ENCODE measurements at places on chromosomes 3 and 15.

GRCh38 chr3:108713816-108714215 lies 43.4 kb downstream of the RETNLB start:
- no peak for DNase-seq

- DNase-seq, result peak; percentile 33
Observed at GRCh38 chr3:158106766-158107471, 699 bp upstream of the SHOX2 start.

- no peak for DNase-seq
Observed at GRCh38 chr15:32041294-32041693, 11.0 kb downstream of the CHRNA7 start.

GRCh38 chr3:71227270-71227661 lies 356.3 kb downstream of the FOXP1 start:
- DNase-seq, result peak; percentile 10

GRCh38 chr3:66098436-66098835 lies 59.7 kb upstream of the MAGI1 start:
- peak; percentile 73 for DNase-seq

- peak; percentile 92 for DNase-seq
Observed at GRCh38 chr15:93173369-93173768, 84.4 kb upstream of the RGMA start.

- DNase-seq, result peak; percentile 99
Observed at GRCh38 chr3:116005404-116005803, 382.1 kb downstream of the GAP43 start.

DNA sequence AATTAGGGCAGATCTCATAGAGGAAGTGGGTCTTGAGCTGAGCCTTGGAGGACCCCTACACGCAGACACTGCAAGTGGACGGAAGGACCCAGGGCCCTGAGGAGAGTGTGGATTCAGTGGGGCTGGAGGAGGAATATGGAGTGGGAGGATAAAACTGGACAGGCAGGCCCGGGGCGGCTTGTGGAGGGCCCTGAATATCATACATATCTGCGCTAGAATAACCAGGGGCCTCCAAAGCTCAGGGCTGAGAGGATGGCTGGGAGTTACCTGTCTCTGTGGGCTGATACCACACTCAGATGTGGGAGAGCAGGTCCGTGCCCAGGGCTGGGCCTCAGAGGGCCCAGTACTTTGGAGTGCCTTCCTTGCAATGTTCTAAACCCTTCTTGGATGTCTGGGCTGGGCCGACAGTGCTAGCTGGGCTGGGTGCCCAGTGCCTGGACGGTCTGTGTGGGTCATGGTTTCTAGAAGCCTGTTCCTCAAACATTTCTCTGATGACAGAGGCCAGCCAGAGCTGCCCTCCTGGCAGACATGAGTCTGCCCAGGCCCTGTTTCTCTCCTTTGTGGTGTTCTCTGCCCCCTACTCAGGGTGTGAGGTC lies 29.6 kb downstream of the CHRD start:
- DNase-seq, result no peak

DNA sequence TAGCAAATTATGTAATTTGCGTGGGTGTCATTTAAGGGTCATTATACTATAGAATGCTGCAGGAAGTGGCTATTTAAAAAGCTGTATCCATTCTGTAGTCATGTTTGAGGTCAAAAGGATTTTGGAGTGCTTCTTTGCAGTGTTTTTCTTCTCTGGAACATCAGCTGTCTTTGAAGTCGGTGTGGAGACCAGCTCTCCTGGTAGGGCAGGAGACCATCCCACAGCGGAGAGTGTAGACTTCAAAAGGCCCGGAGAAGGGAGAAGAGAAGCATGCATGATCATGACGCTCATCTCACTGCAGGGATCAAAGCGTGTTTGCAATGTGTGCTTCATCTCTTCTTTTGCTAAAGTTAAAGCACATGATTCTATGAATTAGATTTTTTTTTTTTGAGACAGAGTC lies 19.9 kb downstream of the PXK start:
- no peak for DNase-seq

DNA sequence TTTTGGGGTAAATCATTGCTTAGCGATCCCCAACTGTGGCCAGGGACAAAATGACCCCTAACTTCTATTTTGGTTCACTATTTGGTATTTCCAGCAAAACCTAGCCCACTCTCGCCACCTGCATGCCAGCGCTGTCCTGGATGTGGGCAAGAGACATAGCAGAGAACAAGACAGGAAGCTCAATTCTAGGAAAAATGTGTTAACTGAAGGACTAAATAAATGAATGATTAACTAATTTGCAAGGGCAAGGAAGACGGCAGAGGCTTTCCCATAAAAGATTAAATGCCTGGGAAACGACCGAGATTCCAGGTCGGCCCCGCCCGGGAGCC lies 408 bp downstream of the NICN1 start:
- no peak for DNase-seq

DNA sequence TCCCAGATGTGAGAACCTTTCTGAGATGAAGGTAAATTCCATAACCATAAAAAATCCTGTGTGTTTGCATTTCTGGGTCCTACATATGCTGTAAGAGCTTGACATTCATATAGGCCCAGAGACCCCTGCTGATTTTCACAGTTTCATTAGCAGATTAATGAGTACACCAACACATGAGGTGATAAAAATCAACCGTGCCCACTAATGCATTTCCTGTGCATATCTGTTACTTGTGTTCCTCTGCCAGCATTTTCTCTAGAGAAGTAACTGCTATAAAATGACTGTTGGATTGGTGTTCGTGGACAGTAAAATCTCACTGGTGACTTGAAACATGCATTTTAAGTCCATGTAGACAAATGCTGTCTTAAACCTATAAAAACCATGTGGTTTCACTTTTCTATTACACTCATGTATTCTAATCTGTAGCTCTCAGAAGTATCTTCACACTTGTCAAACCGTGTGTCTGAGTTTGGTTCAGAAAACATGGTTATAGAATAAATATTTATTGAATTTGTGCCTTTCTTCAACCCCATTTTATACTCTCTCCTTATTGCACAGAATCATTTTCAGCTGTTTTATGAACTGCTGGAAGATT lies 14.6 kb downstream of the MAP2K5 start:
- no peak for DNase-seq

GRCh38 chr3:27574438-27574795 lies 90.2 kb upstream of the SLC4A7 start:
- DNase-seq, result no peak

- no peak for DNase-seq
Observed at GRCh38 chr3:119547227-119547626, 12.2 kb downstream of the CD80 start.

GRCh38 chr3:72678380-72678779 lies 169.9 kb downstream of the SHQ1 start:
- no peak for DNase-seq

GRCh38 chr15:40743921-40744814 lies 10.9 kb downstream of the RMDN3 start:
- peak; percentile 72 for DNase-seq

- no peak for DNase-seq
Observed at GRCh38 chr3:51798411-51798963, 19.4 kb upstream of the IQCF6 start.

- no peak for DNase-seq
Observed at GRCh38 chr3:38250198-38250597, 15.4 kb upstream of the SLC22A13 start.

- DNase-seq, result no peak
Observed at GRCh38 chr3:29426302-29427226, 145.7 kb downstream of the RBMS3 start.

DNA sequence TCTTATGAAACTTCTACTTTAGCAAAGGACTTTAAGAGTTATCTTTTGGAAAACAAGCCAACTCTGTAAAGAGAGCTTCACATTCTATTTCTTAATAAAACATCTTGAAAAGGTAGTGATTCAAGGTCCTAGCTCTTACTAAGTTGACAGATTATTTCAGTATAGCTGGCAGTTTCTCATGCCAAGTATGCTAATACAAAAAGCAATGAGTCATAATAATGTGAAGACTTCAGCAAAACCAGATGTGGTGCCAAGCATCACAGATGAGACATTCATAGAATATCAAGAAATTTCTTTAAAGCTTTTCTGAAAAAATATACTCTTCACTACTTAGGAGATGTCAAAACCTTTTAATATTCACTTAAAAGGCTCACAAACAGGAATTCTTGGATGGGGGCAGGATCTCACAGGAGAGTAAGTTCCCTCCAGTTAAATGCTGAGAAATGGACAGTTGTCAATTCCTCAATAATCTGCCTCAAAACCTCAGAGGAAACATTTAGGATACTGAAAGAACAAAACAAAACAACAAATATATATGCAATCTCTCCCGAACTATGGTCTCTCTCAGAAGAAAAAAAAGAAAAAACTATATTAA lies 45.6 kb downstream of the DCBLD2 start:
- peak; percentile 94 for DNase-seq

DNA sequence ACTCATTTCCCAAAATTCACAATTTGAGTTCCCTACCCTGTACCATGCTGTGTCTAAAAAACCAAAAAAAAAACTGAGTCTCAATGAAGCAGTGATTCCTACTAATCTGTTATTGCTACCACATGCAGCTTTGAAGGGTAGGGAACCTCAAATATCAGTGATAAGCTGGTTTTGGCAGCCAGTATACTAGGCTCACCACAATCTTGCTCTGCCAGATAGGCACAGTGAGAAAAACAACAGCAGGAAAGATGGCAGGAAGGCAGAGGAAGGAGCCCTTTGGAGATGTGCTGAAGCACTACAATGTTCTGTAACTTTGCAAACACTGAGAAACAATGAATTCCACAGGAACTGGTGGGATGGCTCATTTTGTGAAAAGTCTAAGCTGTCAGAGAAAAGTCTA lies 96.9 kb upstream of the UBP1 start:
- no peak for DNase-seq

- DNase-seq, result no peak
Observed at GRCh38 chr3:165513715-165514701, 317.8 kb upstream of the SLITRK3 start.

- peak; percentile 46 for DNase-seq
Observed at GRCh38 chr3:133377396-133377795, 22.5 kb upstream of the BFSP2 start.

DNA sequence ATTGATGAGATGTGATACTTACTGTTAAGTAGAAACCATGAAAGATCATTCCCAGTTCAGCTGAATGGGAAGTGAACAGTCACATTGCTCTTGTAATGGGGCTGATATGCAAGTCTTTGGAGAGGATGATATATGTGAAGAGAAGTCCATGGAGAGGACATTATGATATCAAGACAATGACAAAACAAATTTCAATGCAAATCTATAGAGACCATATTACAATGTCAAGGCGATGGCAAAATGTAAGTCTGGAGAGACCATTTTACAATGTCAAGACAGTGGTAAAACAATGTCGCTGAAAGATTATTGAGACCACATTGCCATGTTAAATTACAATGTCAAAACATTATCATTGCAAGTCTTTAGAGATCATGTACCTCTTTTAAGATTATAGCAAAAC lies 277.1 kb upstream of the MEIS2 start:
- no peak for DNase-seq

- DNase-seq, result no peak
Observed at GRCh38 chr15:57867970-57868798, 161.7 kb downstream of the POLR2M start.

- DNase-seq, result no peak
Observed at GRCh38 chr3:115085197-115085865, 61.8 kb downstream of the ZBTB20 start.

GRCh38 chr3:25856902-25857518 lies 67.1 kb downstream of the OXSM start:
- DNase-seq, result peak; percentile 47

- peak; percentile 92 for DNase-seq
Observed at GRCh38 chr3:124260206-124260915, 268.4 kb upstream of the ROPN1 start.

DNA sequence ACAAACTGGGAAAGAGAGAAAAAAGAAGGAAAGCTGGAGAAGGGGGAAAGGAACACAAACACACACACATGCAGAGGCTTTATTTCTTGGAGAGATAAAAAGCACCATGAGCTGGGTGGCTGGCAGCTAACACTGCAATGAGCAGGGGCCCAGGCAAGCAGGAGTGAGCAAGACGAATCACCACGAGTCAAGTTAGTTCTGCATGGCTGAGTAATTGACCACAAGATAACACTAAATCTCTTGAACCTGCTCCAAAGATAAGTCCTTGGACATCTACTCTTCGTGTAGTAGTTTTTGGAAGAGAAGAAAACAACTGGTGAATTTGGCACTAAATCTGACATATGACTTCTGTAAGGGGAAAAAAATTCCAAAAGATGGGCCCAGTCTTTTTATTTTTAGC lies 100.9 kb downstream of the MYO5A start:
- DNase-seq, result peak; percentile 79

DNA sequence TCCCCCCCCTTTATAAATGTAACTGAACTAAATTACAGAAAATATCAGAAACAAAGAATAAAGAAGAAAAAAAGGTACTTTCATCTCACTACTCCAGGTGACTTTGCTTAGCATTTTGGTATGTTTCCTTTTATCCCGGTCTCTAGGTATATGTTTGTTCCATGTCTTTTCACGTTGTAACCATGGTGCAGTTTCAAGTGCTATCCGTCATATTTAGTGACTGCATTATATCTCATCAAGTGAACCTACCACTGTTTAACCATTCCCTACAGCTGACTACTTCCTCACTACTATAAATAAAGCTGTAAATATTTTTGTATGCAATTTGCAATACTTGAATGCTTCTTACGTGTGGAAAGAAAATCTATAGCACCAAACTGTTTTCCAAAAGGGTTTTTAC lies 2.2 kb downstream of the BTBD1 start:
- peak; percentile 14 for DNase-seq

- no peak for DNase-seq
Observed at GRCh38 chr3:126417981-126418530, 23.3 kb downstream of the CFAP100 start.

DNA sequence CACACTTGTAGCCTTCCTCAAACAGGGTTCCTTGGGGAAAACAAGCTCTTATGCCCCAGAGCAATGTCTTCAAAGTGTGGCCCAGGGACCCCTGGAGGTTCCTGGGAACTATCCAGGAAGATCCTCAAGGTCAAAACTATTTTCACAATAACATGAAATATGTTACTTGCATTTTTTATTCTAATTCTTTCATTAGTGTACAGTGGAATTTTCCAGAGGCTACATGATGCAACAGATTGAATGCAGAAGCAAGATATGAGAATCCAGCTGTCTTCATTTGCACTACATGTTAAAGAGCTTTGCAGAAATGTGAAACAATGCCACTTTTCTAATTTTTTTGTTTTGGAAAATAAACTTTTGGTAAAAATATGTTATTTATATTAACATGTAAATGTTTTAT lies 190.9 kb downstream of the SLC9A9 start:
- peak; percentile 22 for DNase-seq

Data from fibroblast of skin of right biceps (primary cell).